ENCODE measurements at places on chromosomes 16 and 17. TPM values are rescaled to one million over a fixed set of nuclear protein-coding genes. Genes with fewer than 3 reads are reported as not detected.

The CLDN9 gene
- 0.14 TPM for total RNA-seq

The HAGH gene
- total RNA-seq, result 63.2 TPM

GRCh38 chr16:68074850-68075555, 10.2 kb upstream of the NFATC3 start:
- DNase-seq, result no peak

- no peak for DNase-seq
These were observed 311.2 kb downstream of the C16orf95 start for GRCh38 chr16:87006021-87006420.

GRCh38 chr17:5179003-5179402, 12.7 kb downstream of the ZNF594 start:
- no peak for DNase-seq
